ENCODE measurements at places on chromosomes 3 and 15. TPM values are rescaled to one million over a fixed set of nuclear protein-coding genes. Genes with fewer than 3 reads are reported as not detected.

FAM3D gene
- not detected for polyA plus RNA-seq

DNA sequence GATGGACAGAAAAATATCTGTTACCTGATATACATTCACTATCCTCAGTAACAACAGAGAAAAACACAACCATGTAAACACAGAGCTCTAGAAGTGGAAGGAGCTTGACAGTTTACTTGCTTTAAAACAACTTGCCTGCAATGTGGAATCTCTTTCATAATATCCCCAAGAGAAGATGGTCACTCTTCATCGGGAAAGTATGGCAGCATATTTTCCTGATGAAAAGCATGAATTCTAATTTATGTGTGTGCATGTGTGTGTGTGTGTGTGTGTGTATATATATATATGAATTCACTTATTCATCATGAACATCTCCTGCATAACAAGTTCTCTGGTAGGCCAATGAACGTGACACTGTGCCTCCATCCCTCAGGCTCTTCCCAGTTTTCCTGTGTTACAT, 81.2 kb downstream of the EFL1 start:
- DNase-seq = no peak

- no peak for DNase-seq
These were observed 97.8 kb downstream of the CHSY1 start for GRCh38 chr15:101153801-101154656.

- no peak for DNase-seq
These were observed 338.9 kb upstream of the CFAP20DC start for GRCh38 chr3:59388555-59389270.

TM4SF4 gene
- not detected for polyA plus RNA-seq

All from forelimb muscle (tissue), 1 donor.